A673 (cell line): ENCODE measurements at places on chromosomes 16 and 17. TPM values are rescaled to one million over a fixed set of nuclear protein-coding genes. Genes with fewer than 3 reads are reported as not detected.

DNA sequence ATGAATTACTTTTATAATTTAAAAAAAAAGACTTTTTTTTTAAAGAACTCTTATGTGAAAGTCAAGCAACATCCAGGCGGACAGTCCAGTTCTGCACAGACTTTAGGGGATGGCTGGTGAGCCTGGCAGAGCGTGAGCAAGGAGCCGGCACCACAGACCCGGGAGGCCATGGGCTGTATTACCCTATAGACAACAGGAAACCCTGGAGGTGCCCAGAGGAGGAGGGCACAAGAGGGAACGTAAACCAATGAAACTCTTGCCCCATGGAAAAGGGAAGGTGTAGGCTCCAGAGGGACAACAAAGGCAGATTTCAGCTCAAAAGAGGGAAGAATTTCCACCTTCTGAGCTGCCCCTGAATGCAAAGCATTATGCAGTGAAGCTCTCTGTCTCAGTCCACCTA lies 25.5 kb upstream of the RPH3AL start:
- no peaks in the 10 kb centered on the region for H3K4me1 ChIP-seq
- no peaks in the 10 kb centered on the region for H3K27me3 ChIP-seq
- DNase-seq: no peak
- no peak overlapping the region for H3K27ac ChIP-seq

- no peak overlapping the region for H3K27ac ChIP-seq
- H3K27me3 ChIP-seq: no peaks in the 10 kb centered on the region
- H3K36me3 ChIP-seq: no peaks in the 10 kb centered on the region
- no peak overlapping the region for H3K4me3 ChIP-seq
- DNase-seq: no peak
Observed at GRCh38 chr17:55351226-55351625, 70.4 kb downstream of the MMD start.

GRCh38 chr16:48057048-48057447 lies 98.7 kb downstream of the ABCC12 start:
- no peaks in the 10 kb centered on the region for H3K4me1 ChIP-seq
- H3K27me3 ChIP-seq: peaks cover 31% of the 10 kb centered on the region
- DNase-seq: no peak
- no peak overlapping the region for H3K4me3 ChIP-seq

DNA sequence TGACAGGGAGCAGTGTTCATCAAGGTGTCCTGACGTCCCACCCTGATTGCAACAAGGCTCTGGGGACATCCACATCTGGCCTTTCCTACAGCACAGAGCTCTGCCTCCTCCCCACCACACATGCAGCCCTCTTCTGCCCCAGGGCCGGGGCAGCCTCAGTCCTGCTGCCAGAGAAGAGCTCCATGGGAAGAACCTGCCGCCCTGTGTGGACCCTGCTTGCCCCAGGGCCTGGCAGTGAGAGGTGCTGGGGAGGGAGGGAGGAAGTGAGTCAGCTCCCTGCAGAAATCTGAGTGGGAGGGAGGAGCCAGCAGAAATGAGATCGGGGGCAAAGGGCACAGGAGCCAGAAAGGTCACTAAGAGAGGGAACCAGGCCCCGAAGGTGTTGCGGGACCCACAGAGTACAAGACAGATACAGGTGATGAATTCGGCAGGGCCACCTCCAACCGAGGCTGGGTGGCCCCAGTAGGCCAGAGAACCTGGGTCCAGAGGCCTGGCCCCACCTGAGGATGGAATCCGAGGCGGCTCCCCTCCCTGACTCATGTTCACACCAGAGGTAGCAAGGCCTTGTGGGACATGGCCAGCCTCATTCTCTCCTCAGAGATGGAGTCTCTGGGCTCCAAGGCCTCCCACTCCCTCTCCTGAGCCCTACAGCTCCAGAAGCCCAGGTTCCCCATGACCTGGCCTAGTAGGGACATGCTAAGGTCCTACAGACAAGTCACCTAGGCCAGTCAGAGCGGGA lies 24.8 kb downstream of the MYO18A start:
- no peak for DNase-seq
- no peaks in the 10 kb centered on the region for H3K36me3 ChIP-seq
- no peak overlapping the region for H3K4me3 ChIP-seq
- H3K27ac ChIP-seq: peak overlapping the region; percentile 37

Gene ZKSCAN2
- total RNA-seq: 16.4 and 17.0 TPM in 2 replicates

Gene CCL23
- total RNA-seq: not detected in 2 replicates
